ENCODE measurements at places on chromosomes 16 and 17.

GRCh38 chr17:42519546-42520491, 16.2 kb upstream of the NAGLU start:
- no peak for DNase-seq

- DNase-seq: no peak
These were observed 32.2 kb downstream of the RNF157 start for GRCh38 chr17:76208120-76208519.

DNA sequence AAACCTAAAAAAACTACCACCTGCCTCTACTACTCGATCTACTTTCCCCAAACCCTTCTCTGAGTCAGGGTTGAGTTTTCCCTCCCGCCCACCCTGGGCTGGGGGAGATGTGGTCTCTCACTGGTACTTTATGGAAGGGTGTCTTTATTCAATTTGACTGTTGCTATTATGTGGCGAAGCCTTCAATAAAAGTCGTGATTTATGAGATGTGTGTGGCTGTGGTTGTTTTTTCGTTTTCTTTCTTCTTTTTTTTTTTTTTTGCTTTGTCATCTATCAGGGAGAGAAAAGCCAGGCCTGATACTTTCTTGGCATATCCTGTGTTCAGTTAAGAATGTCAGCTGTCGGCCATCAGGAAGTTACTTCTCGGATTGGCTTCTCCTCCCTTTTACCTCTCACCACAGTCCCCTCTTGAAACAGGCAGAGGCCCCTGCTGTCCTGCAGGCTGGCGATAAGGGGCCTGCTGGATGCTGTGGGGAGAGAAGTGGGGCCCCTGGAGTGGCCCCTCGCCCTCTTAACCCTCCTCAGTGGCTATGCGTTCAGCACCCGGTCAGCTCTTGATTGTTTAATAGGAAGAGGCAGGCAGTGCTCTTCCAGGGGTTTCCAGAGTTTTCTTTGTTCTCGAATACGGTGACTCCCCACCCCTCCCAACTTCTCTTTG, 123.0 kb downstream of the MSI2 start:
- DNase-seq: no peak

- no peak for DNase-seq
These were observed 28.2 kb upstream of the ADGRG1 start for GRCh38 chr16:57600048-57600835.

- no peak for DNase-seq
These were observed 50.8 kb downstream of the PHKB start for GRCh38 chr16:47511882-47512281.

DNA sequence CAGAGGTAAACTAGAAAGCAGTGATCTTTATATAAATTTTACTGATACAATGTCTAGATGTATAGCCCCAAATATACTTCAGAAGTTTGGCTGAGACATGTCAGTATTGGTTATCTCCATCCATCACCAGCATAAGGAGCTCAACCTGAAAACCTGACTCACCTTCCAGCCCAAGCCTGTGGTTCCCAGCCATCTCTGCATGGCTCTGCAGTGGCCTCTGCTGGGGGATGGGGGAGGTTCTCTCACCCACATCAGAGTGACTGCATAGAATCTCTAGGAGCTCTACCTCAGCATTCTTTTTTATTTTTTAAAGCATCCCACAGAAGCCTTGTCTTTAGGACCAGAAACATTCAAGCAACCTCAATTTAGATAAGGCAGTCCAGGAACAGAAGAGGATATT, 27.3 kb downstream of the USP7 start:
- peak; percentile 55 for DNase-seq

- DNase-seq: no peak
These were observed 882 bp downstream of the SCARF1 start for GRCh38 chr17:1644493-1645206.

All from CD8-positive, alpha-beta memory T cell (primary cell).